ENCODE measurements at places on chromosomes 16 and 17.

DNA sequence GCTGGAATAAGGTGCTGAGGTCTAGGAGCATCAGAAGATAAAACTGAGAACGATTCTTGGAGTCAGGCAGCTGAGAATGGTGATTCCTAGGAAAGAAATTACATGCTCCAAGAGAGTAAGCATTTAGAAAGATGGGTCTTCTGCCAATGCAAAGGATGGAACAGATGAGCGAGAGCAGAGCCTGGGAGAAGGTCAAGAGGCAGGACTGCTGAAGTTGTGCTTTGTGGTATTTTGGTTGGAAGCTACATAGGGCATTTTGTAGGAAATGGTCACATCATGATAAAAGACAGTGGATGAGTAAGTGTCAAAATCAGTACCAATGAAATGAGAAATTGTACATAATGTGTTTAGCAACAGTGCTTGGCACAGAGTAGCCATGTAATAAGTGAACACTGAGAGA, 1.4 kb upstream of the CRYM start:
- no peak for DNase-seq

DNA sequence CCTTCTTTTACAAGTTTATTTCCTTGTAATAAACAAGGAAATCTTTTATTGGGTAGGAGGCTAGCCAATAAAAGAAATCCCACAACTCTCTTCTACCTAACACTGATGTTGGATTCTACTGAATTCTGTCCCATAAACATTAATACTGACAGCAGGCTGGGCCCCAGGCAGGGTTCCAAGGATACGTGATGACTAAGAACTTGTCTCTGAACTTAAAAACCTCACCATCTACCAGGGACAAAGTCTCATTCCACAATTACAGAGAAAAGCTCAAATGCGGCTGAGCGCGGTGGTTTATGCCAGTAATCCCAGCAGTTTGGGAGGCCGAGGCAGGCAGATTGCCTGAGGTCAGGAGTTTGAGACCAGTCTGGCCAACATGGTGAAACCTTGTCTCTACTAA, 64.9 kb downstream of the ARHGAP17 start:
- no peak for DNase-seq

DNA sequence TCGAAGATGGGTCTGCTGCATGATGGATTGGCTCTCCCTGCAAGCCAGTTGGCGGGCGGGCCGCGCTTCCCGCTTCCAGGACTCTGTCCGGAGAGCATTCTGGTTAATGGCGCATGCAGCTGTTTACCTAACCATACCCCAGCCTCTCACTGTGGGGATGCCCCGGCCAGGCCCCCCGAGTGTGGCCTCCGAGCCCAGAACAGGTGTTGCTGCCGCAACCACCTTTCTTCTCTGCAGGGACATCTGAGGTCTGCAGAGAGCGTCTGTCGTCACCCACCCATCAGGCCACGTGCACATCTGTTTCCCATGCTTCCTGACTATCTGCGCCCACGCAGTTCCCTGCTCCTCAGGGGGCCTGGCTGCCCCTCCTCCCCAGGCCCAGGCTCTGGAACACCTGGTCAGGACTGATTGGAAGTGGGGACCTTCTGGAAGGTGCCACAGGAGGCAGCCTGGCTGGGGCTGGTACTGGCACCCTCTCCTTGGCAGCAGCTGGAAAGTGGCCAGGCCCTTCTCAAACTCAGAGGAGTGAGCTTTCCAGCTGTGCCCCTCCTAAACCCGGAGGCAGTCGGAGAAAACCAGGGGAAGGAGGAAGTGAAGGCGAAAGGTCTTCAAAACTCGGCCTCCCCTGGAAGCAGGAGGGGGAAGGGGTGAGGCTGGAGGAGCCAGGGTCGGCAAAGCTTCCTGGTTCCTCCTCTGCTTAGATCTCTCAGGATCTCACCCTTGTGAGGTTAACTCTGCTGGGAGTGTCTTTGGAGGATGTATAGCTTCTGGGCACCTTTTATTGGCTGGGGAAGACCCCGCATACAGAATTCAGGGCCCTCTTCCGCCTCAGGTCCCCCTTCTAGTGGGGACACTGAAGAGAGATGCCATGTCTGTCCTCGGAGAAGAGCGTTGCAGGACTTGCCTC, 64.5 kb upstream of the CIBAR2 start:
- DNase-seq, result no peak

DNA sequence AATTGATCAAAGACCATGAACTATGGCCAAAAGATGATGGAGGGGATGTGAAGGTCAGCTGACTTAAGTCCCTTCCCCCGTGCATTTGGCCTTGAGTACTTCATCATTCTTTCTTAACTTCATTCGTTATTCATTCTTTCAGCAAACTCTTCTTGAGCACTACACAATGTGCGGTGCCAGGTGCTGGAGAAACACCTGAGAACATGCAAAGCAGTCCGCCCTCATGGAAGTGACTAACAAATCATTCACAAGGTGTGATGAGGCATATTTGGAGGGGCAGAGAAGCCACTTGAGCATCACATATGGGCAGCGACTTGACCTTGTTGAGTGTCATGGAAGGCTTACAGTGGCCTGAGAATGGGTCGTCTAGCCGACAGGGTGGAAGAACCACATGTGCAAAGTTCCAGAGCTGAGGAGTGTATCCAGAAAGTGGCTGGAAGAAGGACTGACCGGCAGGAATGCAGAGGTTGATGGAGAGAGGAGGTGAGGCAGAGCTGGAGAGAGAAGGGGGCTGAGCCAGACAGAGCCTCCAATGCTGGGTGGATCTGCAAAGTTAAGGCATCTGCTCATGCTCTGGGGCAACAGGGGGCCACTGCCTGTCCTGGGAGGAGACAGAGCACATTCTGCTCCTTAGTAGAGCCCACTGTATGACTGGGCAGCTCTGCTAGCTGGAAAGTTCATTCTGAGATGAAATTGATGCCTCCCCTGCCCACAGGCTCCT, 25.1 kb upstream of the EIF1 start:
- DNase-seq, result no peak

GRCh38 chr16:83603723-83604570, 203.8 kb upstream of the HSBP1 start:
- no peak for DNase-seq

GRCh38 chr16:35352431-35352830, 1893.0 kb downstream of the TP53TG3F start:
- DNase-seq, result no peak

GRCh38 chr17:38673707-38674013, 1.1 kb downstream of the EPOP start:
- peak; percentile 20 for DNase-seq

- no peak for DNase-seq
Measured at GRCh38 chr17:4573115-4573514, 11.2 kb upstream of the SMTNL2 start.

DNA sequence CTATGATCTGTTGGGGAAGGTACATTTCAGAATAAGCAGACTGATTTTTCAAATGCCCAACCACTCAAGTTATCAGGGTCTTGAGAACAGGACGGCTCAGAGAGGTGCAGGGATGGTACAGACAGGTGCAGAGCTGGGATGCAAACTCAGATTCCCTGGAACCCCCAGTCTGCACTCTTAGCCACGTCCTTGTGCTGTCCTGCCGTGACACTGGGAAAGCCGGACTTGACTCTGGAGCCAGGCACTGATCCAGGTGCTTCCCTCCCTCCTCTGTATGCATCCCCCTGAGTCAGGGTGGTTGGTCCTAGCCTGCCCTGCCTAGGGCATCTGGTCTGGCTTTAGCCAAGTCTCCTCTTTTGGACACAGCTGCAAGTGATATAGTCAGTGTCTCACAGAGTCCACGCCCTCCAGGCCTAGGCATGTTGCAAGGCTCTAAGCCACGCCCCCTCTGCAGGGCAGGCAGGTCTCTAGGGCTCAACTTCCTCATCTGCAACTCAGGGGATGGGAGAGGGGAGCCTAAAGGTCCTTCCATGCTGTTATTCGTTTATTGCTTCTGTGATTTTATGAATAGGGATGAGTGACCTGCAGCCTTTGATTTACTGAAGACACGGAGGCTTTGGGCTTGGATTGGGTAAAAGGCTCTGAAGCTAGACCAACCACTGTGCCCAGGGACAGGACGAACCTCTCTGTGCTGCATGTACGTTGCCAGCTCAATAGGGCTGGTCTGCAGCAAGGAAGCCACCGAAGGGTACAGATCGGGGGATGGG, 97.3 kb downstream of the SDK2 start:
- DNase-seq, result peak; percentile 26

DNA sequence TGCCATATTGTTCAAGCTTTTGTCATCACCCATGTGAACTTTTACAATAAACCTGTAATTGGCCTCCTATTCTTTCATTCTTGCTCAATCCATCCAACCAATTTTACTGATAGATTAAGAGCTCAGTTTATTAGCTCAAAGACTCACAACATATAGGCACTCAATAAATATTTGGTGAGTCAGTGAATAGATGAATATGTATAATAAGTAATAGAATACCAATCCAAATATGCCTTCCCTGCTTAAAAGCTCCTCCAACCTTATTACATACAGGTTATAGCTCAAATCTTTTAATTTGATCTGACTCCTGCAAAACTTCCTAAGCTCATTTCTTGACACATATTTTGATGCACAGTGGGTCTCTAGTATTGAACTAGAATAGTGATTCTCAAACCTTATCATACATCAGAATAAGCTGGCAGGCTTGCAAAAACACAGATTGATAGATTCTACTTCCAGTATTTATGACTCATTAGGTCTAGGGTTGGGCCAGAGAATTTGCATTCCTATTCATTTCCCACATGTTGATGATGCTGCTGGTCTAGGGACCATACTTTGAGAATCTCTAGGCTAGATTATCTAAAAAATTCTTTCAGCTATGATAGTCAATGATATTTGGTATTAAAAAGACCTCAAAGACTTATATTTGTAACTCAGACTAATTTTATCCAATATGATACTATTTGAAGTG, 114.4 kb downstream of the PCTP start:
- no peak for DNase-seq

- no peak for DNase-seq
Measured at GRCh38 chr16:48546774-48547173, 63.2 kb downstream of the N4BP1 start.

GRCh38 chr16:13421726-13422125, 498.2 kb upstream of the ERCC4 start:
- DNase-seq, result no peak

DNA sequence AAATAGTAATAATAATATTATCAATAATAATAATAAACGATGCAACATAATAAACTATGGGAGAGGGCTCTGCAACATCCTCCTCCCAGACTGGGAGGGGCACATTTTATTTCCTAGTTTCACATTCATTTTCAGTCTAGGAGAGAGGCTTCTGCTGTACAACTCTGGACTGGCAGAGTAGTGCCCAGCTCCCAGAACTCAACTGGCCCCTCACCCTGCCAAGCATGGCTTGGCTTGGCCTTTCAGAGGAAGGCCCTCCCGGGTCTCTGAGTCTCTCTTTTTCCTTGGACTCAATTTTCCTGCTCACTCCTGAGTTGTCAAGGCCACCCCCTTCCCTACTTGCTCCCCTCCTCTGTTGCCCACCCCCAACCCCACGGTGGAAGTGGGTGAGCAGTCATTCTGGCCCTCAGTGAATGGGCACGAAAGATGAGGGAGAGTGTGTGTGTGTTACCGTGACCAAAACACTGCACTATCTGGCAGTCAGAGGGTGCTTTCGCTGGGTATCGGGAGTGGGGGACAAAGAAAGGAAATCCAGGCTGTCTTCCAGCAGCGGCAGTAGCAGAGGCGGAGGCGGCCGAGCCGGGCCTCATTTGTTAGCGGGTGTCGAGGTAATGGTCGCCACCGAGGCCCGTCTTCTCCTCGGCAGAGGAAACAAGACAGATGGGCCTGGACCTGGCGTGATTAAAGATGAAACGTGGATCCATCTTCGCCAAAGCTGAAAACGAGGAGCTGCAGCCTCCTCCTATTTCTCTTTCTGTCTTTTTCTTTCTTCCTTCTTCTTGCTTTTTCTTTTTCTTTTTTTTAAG, 2.3 kb downstream of the HOXB4 start:
- DNase-seq, result no peak

GRCh38 chr16:85413691-85414663, 199.1 kb upstream of the GSE1 start:
- DNase-seq, result no peak

DNA sequence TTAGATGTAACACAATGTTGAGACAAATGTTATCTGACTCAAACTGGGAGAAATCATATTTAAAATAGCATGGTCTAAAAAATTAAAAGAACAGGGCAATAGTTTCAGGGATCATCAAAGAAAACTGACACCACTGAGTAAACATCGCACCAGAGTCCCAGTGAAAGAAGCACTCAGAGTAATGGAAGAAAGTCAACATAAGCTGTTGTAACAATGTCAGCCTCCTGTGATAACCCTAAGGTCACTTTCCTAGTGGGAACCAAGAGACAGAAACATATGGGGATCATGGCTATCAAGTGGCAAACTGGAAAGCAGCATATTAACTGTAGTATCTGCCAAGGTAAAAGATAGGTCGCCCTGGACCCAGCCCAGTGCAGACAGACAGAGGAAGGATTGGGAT, 160.8 kb downstream of the CA10 start:
- no peak for DNase-seq

GRCh38 chr17:4648741-4649140, 7.3 kb upstream of the ALOX15 start:
- DNase-seq, result no peak

GRCh38 chr16:77172951-77173350, 18.0 kb upstream of the MON1B start:
- no peak for DNase-seq

DNA sequence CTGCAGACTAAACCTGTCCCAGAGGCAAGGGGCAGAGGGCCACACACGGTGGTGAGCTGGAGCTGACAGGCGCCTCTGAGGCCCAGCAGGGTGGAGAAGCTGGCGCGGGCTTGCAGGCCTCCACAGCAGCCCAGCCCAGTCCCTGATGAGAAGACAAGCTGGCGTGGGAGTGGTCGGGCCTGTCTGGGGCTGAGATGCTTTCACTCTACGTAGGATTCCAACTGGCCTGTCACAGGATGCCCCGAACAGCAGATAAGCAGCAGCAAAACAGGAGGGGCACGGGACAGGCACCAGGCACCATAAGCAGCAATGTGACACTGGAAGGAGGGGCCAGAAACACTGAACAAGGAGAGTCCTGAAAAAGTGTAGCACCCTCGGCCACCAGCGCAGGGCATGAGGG, 40.1 kb downstream of the PEMT start:
- no peak for DNase-seq

DNA sequence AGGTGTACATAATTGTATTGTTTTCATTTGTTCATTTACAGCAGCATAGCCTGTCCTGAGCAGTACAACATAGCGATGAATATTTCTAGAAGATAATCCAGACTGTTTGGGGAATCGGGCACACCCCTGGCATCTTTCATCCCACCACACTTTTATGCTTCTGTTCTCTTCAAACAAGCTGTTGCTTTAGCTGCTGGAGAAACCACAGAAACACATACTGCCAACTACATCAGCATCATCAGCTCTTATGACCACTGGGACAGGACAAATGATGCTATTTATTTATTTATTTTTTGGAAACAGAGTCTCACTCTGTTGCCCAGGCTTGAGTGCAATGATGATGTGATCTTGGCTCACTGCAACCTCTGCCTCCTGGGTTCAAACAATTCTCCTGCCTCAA, 22.6 kb upstream of the HAPSTR1 start:
- DNase-seq, result no peak

DNA sequence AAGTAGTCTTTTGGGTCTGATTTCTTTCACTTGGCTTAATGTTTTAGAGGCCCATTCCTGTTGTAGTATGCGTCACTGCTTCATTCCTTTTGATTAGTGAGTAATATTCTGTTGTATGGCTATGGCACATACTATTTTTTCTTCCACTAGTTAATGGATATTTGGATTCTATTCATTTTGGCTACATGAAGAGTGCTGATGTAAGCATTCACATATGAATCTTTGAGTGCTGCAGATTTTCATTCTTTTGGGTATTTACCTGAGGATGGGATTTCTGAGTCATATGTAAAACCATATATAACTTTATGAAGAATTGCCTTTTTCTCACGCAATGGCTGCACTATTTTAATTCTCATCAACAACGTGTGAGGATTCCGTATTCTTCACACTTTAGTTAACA, 113.6 kb downstream of the AHSP start:
- DNase-seq, result no peak

Data from T-cell (primary cell).